Hematopoietic multipotent progenitor cell treated with erythropoietin and hydrocortisone succinate and interleukin-3 and kit ligand, for 6 days (in vitro differentiated cells): ENCODE measurements at places on chromosomes 1 and 21.

DNA sequence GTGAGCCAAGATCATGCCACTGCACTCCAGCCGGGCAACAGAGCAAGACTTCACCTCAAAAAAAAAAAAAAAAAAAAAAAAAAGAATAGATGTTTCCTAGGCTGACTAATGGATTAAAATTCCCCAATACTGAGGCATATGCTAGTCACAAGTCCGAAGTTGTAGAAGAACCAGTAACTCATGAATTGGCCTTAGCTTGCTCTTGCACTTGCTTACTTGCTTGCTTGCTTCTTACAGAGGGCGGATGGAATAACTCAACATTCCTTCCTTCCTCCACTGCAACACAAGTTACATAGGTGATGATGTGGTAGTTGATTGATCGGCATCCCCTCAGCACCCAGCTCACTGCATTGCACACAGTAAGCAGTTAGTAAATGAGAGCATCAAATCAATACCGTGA is 2.8 kb upstream of the TARS2 start:
- DNase-seq = no peak

- no peak for DNase-seq
Measured at GRCh38 chr1:231138236-231138635, 23.6 kb upstream of the TRIM67 start.

GRCh38 chr1:90044346-90044745 is 49.4 kb downstream of the ZNF326 start:
- no peak for DNase-seq

DNA sequence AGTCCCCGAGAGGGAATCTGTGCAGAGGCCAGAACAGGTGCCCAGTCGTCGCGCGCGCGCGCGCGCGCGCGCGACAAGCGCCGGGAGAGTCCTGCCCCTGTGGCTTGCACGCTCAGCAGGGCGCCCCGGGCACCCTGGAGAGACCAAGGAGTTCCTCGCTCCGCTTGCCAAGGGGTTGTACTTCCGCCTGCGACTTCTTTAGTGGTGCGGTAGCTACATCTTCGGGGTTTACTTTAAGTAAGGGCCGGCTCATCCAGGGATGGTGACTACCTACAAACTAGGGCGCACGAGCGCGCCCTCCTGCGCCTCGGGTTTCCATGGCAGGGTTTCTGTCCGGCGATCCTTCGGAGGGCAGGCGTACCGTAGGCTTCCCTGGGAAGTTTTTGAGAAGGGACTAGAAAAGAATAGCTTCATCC is 1.4 kb downstream of the LHX4 start:
- DNase-seq = peak; percentile 58

GRCh38 chr1:92708368-92708950 is 76.4 kb downstream of the EVI5 start:
- peak; percentile 69 for DNase-seq

DNA sequence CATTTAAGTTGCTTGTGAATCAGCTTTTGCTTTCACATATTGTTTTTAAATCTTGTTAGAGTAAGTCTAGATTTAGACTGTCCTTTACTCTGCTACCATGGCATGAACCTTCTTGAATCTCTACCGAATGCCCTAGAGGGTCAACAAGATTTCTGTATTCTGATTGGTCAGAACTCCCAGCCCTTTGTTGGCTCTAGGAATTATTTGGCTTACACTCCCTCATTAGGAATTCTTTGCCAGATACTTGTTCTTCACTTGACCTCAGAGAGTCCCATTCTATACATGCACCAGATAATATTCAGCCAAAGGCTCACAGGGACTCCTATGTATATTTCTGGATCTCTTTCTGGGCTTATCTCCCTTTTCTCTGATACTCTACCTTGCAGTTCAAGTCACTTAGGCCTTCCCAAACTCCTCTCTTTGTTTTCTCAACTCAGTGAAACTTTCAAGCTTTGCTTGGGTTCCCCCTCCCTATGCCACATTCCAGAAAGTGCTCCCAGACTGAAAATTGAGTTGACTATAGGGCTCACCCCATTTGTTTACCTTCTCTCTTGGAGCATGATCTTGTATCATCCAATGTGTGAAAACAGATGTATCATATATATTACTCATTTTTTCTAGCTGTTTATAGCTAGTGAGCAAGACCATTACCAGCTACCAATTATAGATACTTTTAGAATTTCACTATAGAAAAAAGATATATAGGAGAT is 405.0 kb downstream of the PLPP3 start:
- DNase-seq = no peak

DNA sequence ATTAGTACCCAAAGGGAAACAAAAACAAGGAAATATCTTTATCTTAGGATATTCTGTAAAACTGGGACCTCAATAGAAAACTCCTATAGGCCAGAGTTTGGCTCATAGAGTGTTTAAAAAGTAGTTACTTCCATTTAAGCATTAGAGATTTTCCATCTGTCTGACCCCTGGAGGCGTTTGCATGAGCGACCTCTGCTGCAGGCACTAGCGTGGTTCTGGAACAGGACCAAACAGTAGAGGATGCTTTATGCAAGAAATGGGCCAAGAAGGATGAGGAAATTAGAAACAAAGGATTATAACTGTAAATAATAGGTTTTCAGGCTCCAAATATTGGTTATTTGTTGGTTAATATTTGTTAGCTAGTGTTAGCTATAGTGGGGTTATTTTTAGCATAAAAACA is 5.7 kb downstream of the ZBTB40 start:
- DNase-seq = no peak

DNA sequence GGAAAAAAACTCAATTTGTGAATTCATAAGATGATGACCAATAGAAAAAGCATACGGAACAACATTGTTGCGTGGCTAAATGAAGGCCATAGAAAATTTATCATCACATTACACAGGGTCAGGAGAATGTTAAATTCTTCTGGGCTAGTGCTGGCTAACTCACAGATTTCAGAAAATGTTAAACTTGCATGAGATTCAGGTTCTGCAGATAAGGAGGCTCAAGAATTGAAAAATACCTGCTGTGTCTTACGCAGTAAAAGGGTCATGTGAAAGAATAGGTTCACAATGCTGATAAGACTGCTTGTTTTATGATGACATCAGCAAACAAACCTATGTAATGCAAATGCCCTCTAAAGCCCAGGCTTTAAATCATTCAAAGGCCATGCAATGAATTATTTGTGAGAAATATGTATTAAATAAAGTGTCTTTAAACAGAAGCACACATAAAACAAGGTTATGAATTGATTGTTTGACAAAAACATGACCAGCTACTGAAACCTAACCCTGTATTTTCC is 378.8 kb downstream of the USP25 start:
- DNase-seq = no peak
